Endothelial cell of umbilical vein (primary cell): ENCODE measurements at places on chromosomes 7 and 10. TPM values are rescaled to one million over a fixed set of nuclear protein-coding genes. Genes with fewer than 3 reads are reported as not detected.

- H3K27ac ChIP-seq: no peak overlapping the region
- DNase-seq: no peak
- H3K4me3 ChIP-seq: no peak overlapping the region
- no peaks in the 10 kb centered on the region for H3K27me3 ChIP-seq
Observed at GRCh38 chr7:18290223-18290622, 205.3 kb upstream of the HDAC9 start.

DNA sequence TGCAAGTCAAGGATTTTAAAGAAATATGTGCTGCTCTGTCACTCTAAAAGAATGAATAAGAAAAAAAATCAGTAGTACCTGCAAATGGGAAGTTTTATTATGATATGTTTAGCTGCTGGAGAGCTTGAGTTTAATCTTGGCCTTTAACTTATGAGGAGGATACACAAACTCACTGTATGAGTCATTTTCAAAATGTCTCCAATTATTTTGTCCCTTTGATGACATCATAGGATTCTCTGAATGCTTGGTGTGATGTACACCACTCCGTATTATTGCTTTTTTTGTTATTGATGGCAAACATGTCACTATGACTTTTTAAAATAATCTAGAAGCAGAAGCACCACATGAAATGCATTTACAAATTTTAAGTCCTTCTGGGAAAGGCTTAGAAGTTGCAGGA lies 125.8 kb downstream of the RALA start:
- H3K27ac ChIP-seq: no peak overlapping the region
- peaks cover 6% of the 10 kb centered on the region for H3K4me1 ChIP-seq
- no peaks in the 10 kb centered on the region for H3K27me3 ChIP-seq
- DNase-seq: peak; percentile 14

DNA sequence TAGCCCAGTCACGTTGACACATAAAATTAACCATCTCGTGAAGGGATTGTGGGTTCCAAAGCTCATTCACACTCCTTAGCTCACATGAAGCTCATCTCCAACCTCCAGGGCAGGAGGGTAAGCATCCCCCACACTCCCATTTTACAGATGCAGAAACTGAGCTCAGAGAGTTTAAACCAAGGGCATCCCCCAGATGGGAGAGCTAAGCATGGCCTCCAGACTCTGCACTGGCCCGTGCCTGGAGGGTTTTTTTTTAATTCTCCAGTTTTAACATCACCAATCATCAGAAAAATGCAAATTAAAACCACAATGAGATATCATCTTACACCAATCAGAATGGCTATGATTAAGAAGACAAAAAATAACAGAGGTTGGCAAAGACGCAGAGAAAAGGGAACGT lies 53.3 kb upstream of the TCF7L2 start:
- no peak overlapping the region for H3K27ac ChIP-seq
- no peak overlapping the region for H3K4me3 ChIP-seq
- no peaks in the 10 kb centered on the region for H3K36me3 ChIP-seq
- no peaks in the 10 kb centered on the region for H3K27me3 ChIP-seq
- DNase-seq: no peak

DNA sequence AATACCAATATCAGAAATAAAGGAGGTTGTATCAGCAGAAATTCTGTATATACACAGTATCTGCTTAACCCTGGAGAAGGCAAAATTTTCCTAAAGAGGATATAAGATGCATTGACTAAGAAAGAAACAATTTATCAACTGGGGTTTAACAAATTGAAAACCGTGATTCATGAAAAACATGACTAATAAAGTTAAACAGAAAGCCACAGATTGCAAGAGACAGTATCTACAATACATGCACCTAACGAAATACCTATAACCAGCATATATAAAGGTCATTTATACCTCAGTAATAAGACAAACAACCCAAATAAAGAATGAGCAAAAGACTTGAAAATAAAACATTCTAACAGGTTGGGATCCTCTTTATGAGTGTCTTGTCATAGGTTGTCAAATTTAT lies 101.8 kb downstream of the IQUB start:
- H3K27me3 ChIP-seq: no peaks in the 10 kb centered on the region
- no peaks in the 10 kb centered on the region for H3K36me3 ChIP-seq
- H3K27ac ChIP-seq: no peak overlapping the region
- no peak overlapping the region for H3K4me3 ChIP-seq
- no peaks in the 10 kb centered on the region for H3K4me1 ChIP-seq

GRCh38 chr7:148819697-148820360 lies 64.3 kb downstream of the EZH2 start:
- peak; percentile 33 for DNase-seq
- H3K4me3 ChIP-seq: no peak overlapping the region
- peaks cover 29% of the 10 kb centered on the region for H3K4me1 ChIP-seq
- no peaks in the 10 kb centered on the region for H3K27me3 ChIP-seq
- H3K27ac ChIP-seq: peak overlapping the region; percentile 22

DNA sequence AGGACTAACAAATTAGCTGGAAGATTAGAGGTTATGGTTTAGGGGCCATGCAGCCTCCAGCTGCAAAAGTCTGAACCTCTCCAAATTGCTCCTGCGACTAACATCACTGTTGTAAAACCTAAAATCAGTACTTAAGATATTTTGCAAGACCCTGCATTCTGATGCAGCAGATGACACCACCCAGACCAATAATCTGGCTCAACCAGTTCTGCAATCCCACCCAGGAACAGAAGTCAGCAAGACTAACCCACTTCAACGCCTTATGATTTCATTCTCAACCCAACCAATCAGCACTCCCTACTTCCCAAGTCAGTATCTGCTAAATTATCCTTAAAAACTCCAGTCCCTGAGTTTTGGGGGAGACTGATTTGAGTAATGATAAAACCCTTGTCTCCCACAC lies 250.8 kb upstream of the MBL2 start:
- H3K27me3 ChIP-seq: no peaks in the 10 kb centered on the region
- H3K36me3 ChIP-seq: no peaks in the 10 kb centered on the region
- DNase-seq: no peak
- no peak overlapping the region for H3K4me3 ChIP-seq
- no peak overlapping the region for H3K27ac ChIP-seq

DNA sequence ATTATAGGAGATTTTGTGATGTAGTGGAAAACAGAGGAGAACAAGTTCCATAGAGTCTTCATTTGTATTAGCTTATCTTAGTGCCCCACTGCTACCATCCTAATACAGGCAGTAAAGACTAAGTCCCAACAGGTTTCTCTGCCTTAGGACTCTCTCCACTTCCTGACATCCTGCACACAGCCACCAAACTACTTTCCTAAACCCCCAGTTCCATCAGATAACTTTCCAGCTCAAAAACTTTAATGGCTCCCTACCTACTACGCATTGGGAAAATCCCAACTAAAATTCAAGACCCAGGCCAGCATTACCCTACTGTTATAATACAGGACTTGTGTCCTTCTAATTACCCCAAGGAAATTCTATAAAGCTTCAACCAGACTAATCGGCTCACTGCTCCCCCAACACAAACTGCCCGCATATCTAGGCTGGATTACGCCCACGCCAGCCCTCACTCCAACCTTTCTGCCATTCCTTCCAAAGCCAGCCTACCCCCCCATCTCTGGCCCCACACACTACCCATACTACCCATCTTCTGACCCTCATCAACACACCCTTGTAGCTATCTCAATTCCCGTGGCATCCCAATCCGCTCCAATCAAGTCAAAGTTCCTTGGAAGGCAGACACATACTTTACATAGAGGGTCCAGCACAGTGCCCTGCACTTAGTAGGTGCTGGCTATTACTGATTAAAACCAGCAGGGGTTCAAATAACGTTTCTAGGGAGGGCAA lies 1.4 kb downstream of the IDE start:
- DNase-seq: peak; percentile 18
- H3K4me3 ChIP-seq: peak overlapping the region; percentile 68
- H3K27me3 ChIP-seq: no peaks in the 10 kb centered on the region
- H3K27ac ChIP-seq: no peak overlapping the region

DNA sequence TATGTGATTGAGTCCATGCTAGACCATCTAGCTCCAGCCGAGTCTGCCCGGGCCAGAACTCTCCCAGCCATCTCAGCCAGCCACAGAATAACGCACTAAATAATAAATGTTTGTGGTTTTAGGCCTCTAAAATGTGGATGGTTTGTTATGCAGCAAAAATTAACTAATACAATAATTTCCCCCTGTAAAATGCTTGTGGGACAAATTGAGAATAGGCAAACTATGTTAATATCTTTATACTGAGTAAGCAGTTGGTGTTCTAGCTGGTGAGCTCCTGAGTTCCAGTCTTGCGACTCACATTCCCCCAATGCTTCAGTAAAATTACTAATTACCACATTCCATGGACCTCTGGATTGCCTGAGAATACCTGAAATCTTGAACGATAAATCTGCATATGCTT lies 316.8 kb upstream of the NFE2L3 start:
- DNase-seq: no peak
- H3K4me3 ChIP-seq: no peak overlapping the region
- H3K36me3 ChIP-seq: no peaks in the 10 kb centered on the region
- peaks cover 1% of the 10 kb centered on the region for H3K27me3 ChIP-seq
- H3K27ac ChIP-seq: no peak overlapping the region

- H3K4me1 ChIP-seq: no peaks in the 10 kb centered on the region
- no peaks in the 10 kb centered on the region for H3K27me3 ChIP-seq
- H3K36me3 ChIP-seq: no peaks in the 10 kb centered on the region
Observed at GRCh38 chr10:11249152-11249807, 231.6 kb downstream of the CELF2 start.

DNA sequence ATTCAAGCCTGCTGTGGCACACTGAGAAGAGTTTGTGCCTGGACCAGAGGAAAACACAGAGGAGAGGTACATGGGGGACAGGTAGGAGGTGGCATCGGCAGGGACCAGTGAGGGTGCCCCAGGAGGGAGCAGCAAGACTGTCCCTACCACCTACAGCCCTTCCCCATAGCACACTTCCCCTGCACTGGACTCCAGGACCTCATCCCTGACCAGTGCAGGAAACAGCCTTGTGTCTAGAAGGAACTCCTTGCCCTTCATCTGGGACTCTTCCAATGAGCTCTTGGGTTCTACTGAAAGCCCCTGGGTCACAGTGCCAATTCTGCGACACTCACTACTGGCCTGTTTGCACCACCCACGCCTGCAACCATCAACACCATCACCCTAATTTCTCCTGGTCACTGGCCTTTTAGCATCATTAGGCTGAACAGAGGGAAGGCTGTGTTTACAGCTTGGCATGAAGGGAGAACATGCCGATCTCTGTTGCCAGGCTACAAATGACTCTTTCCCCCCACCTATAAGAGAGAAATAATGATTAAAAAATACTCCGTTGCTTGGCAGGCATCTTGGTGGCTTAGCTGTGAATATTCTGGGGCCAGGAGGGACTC lies 371.9 kb upstream of the ZMIZ1 start:
- no peak overlapping the region for H3K27ac ChIP-seq
- no peak overlapping the region for H3K4me3 ChIP-seq
- H3K27me3 ChIP-seq: no peaks in the 10 kb centered on the region
- no peaks in the 10 kb centered on the region for H3K36me3 ChIP-seq
- H3K4me1 ChIP-seq: peaks cover 17% of the 10 kb centered on the region

- no peaks in the 10 kb centered on the region for H3K27me3 ChIP-seq
- no peaks in the 10 kb centered on the region for H3K36me3 ChIP-seq
- peak; percentile 66 for DNase-seq
- no peak overlapping the region for H3K27ac ChIP-seq
- H3K4me3 ChIP-seq: no peak overlapping the region
Observed at GRCh38 chr10:124530215-124530665, 68.6 kb downstream of the LHPP start.

The KAZALD1 gene
- total RNA-seq: 2.9 and 3.3 TPM in 2 replicates

The PILRA gene
- 0.53 and 1.3 TPM in 2 replicates for total RNA-seq

The CTAGE8 gene
- 0.30 and 0.49 TPM in 2 replicates for total RNA-seq

The MMD2 gene
- total RNA-seq: not detected in 2 replicates

The FRMPD2 gene
- 0.42 and 0.97 TPM in 2 replicates for total RNA-seq

The ADARB2 gene
- total RNA-seq: not detected in 2 replicates

The MUC12 gene
- not detected in 2 replicates for total RNA-seq
